ENCODE measurements at places on chromosomes 3 and 15. TPM values are rescaled to one million over a fixed set of nuclear protein-coding genes. Genes with fewer than 3 reads are reported as not detected.

The PLSCR4 gene
- 42.5 TPM for polyA plus RNA-seq

The FHIT gene
- 10.1 TPM for polyA plus RNA-seq

The ZNF80 gene
- not detected for polyA plus RNA-seq

GRCh38 chr15:49919034-49919433 lies 200.0 kb downstream of the ATP8B4 start:
- no peaks in the 10 kb centered on the region for H3K36me3 ChIP-seq
- peaks cover 4% of the 10 kb centered on the region for H3K4me1 ChIP-seq
- no peak for DNase-seq
- no peak overlapping the region for H3K27ac ChIP-seq
- H3K4me3 ChIP-seq: no peak overlapping the region
- H3K27me3 ChIP-seq: no peaks in the 10 kb centered on the region

DNA sequence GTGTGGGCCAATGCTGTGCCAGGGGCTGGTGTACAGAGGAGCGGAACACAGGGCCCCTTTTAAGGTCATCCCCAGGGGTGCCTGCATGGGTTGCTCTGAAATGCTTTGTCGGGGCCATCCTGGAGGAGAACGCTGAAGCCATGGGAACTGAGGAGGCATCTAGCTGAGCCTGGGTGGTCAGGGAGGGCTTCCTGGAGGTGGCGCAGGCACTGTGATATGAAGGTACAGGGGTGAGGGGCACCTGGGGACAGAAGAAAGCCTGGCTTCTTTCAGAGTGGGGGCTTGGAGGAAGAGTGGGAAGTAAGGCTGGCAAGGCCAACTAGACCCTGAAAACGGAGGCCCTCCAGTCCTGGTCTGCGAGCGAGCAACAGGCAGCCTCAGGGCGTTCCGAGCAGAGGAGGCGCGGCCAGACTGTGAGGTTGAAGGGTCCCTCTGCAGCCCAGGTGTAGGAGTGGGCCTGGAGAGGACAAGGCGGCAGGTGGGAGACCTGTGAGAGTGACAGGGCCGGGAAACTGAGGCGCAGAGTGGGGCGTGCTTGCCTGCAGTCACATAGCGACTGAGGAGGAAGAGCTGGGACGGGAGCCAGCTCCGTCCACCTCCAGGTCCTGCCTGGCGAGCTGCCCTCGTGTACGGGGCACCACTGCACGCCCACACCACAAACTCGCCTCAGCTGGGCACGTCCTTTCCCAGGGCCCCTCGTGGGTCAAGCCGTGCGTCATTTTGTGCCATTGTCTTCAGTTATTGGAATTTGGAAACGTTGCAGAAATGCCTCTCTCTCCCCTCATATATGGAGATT lies 4.1 kb downstream of the FBLN2 start:
- H3K27me3 ChIP-seq: no peaks in the 10 kb centered on the region
- H3K36me3 ChIP-seq: no peaks in the 10 kb centered on the region
- H3K4me1 ChIP-seq: peaks cover 47% of the 10 kb centered on the region

- H3K4me1 ChIP-seq: no peaks in the 10 kb centered on the region
- no peak for DNase-seq
- no peak overlapping the region for H3K27ac ChIP-seq
- no peaks in the 10 kb centered on the region for H3K27me3 ChIP-seq
Observed at GRCh38 chr3:17044855-17045254, 160.1 kb downstream of the PLCL2 start.

Data from testis (tissue), 5 donors.